ENCODE measurements at places on chromosomes 16 and 17.

DNA sequence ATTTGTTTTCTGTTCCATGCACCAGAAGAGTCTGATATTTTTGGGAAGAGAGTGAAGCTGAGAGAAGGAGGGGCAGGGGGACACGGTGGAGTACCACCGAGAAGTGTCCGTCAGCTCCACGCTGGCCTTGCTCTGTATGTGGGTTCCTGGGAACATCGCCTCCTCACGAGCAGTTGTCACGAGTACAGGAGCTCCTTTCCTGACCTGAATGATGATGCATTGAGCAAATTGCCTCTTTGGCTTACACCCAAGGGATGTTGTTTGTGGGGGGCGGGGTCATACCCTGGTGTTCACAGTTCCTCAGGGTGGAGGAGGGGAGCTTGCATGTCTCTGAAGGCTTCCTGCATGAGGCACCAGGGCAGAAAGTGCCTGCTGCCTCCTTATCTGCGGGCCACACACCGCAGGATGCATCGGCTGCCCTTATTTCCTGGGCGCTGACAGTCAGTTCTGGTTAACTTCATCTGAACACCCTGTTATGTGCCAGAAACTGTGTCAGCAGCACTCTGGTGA, 36.2 kb downstream of the RGS9 start:
- H3K36me3 ChIP-seq, result no peaks in the 10 kb centered on the region
- no peak overlapping the region for H3K4me3 ChIP-seq
- H3K4me1 ChIP-seq, result peaks cover 10% of the 10 kb centered on the region
- H3K27me3 ChIP-seq, result no peaks in the 10 kb centered on the region
- H3K27ac ChIP-seq, result no peak overlapping the region

DNA sequence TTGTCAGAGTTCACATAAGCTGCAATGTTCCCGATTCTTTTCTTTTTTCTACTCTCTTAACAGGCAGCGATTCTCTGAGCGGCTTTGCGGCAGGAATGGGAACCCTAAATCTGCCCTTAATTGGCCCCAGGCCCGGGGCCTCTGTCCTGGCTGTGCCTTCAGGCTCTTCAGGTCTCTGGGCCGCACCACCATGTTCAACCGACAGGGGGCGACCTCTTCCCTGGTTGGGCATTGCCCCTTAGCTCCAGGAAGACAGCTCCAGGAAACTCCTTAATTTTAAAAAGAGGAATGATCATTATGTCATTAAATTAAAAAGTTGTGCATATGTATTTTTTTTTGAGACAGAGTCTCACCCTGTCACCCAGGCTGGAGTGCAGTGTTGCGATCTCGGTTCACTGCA, 20.3 kb downstream of the CACNG5 start:
- peak; percentile 65 for DNase-seq
- no peaks in the 10 kb centered on the region for H3K4me1 ChIP-seq
- no peaks in the 10 kb centered on the region for H3K27me3 ChIP-seq
- no peaks in the 10 kb centered on the region for H3K36me3 ChIP-seq

DNA sequence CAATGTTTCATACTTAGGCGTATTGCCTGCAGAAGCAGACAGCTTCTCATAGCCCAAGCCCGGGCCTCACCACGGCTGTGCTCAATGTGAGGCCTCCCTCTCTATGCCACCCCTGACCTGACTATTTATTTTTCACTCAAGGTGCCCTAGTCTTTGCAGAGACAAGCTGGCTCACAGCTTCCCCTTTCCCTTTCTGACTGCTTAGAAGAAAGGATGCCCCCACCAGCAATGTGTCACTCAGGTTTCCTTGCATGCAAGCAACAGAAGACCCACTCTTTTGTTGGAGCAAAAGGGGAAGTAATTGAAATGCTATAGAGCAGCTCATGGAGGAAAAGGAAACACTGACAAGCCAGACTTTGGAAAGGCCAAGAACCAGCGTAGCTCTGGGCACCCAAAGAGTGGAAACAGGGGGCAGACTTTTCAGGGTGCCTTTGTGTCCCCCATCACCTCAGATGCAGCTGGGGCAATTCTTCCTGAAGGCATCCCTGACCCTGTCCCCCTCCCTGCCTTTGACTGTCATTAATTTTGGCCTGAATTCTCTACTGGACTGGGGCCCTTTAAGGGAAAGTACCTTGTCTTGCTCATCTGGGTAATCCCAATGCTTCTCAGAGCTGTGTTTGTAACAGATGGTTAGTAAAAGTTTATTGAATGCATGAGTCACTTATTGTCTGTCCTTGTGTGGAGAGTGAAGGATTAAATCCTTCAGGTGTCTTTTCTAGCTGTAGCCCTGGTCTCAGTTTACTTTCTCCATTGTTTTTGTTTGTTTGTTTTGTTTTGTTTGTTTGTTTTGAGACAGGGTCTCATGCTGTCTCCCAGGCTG, 17.8 kb downstream of the RGS9 start:
- no peak overlapping the region for H3K4me3 ChIP-seq
- peaks cover 10% of the 10 kb centered on the region for H3K4me1 ChIP-seq
- DNase-seq, result no peak

GRCh38 chr17:4375039-4375748, 8.7 kb upstream of the UBE2G1 start:
- H3K4me1 ChIP-seq, result peaks cover 7% of the 10 kb centered on the region
- no peak overlapping the region for H3K4me3 ChIP-seq
- no peaks in the 10 kb centered on the region for H3K27me3 ChIP-seq
- no peak for DNase-seq
- no peak overlapping the region for H3K27ac ChIP-seq

DNA sequence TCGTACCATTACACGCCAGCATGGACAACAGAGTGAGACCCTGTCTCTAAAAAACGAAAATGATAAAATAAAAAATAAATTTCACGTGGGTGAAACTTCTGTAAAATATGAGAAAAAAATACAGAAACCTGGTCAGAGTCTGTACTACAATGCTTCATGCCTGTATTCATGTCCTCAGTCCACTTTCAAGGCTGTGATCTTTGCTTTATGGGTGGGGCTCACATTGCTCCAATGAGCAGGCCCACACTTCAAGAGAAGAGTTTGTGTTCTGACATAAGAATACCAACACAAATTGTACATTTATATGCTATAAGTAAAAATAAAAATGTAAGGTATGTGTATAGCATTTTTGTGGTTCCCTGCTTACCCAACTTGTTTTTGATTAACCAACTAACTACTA, 32.2 kb upstream of the ABCA3 start:
- no peak for DNase-seq
- H3K4me3 ChIP-seq, result no peak overlapping the region
- no peak overlapping the region for H3K27ac ChIP-seq
- H3K27me3 ChIP-seq, result no peaks in the 10 kb centered on the region
- H3K4me1 ChIP-seq, result no peaks in the 10 kb centered on the region

DNA sequence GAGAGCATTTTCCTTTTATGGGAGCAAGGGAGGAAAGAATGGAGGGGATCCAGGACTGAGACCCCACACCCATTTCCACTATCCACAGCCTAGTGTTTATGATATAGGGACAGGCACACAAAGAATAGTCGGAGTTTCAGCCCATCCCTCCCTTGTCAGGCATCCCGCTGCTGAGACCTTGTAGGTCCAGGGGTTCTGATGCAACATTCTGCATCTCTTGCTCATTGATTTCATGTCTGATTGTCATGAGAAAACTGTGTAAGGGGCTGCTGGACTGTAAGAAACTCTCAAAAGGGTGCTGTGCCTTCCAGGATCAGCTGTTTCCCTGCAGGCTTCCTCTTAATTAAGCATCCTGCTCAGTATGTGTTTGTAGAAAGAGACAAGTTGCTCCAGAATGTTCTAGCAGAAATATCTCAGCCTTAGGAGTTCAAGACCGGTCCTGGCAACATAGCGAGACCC, 5.3 kb upstream of the POLR3E start:
- H3K27me3 ChIP-seq, result no peaks in the 10 kb centered on the region
- H3K36me3 ChIP-seq, result no peaks in the 10 kb centered on the region
- H3K4me3 ChIP-seq, result no peak overlapping the region
- no peak for DNase-seq

DNA sequence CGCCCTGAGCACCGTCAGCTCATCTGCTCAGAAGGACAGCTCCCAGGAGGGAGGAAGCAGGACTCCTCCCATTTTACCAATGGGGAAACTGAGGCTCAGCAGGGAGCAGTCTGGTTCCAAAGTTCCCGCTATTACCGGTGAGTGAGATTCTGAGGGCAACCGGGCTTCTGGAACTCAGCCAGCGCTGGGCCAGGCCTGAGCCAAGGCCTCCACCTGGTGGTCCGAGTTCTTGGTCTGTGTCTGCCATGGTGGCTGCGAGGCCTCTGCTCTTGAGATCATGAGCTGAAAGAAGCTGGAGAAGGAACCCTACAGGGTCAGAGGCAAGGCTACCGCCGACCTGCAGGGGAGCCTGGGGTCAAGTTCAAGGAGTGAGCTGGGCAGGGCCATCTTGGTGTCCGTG, 110.8 kb upstream of the GSE1 start:
- H3K4me3 ChIP-seq, result no peak overlapping the region
- H3K36me3 ChIP-seq, result no peaks in the 10 kb centered on the region
- DNase-seq, result no peak
- no peak overlapping the region for H3K27ac ChIP-seq
- no peaks in the 10 kb centered on the region for H3K27me3 ChIP-seq

- peaks cover 30% of the 10 kb centered on the region for H3K36me3 ChIP-seq
- no peak for DNase-seq
- no peak overlapping the region for H3K4me3 ChIP-seq
- no peaks in the 10 kb centered on the region for H3K27me3 ChIP-seq
- no peaks in the 10 kb centered on the region for H3K4me1 ChIP-seq
- no peak overlapping the region for H3K27ac ChIP-seq
These were observed 89.2 kb downstream of the ABCC6 start for GRCh38 chr16:16133943-16134604.
